ENCODE measurements at places on chromosomes 6 and 20.
A peak's percentile ranks its signal among the peaks of the same experiment; 100 is the strongest.

- peak; percentile 64 for DNase-seq
Measured at GRCh38 chr6:159416891-159417560, 247.8 kb downstream of the FNDC1 start.

GRCh38 chr6:116866281-116866871, 10.7 kb upstream of the RFX6 start:
- no peak for DNase-seq

GRCh38 chr20:32920530-32921298, 62.0 kb downstream of the EFCAB8 start:
- no peak for DNase-seq

DNA sequence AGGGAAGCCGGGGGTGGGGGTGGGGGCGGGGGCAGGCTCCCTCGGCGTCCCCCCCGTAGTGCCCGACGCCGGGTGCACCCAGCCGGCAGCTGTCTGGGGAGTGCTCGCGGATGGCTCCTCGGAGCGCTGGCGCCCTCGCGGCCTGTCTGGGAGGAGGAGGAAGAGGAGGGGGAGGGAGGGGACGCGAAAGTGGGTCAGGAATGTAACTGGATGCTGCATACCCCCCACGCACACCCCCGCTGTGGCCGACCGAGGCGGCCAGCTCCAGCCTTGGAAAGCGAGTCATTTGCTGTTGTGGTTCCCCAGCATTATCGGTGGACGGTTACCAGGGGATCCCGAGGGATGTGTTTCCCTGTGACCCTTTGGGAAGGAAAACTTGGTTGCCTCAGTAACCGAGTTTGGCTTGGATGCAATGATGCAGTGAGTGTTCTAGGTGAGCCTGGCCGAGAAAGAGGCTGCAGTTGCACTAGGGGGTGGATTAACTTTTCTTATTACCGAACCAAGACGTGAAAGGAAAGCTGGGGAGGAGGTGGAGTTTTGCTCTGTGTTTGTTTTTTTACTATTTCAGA, 55.2 kb upstream of the RREB1 start:
- peak; percentile 76 for DNase-seq

GRCh38 chr20:9460518-9460917, 53.9 kb upstream of the LAMP5 start:
- no peak for DNase-seq

GRCh38 chr6:114747995-114748625, 405.3 kb upstream of the HS3ST5 start:
- peak; percentile 51 for DNase-seq

- no peak for DNase-seq
Measured at GRCh38 chr6:69294407-69294806, 502.4 kb downstream of the LMBRD1 start.

DNA sequence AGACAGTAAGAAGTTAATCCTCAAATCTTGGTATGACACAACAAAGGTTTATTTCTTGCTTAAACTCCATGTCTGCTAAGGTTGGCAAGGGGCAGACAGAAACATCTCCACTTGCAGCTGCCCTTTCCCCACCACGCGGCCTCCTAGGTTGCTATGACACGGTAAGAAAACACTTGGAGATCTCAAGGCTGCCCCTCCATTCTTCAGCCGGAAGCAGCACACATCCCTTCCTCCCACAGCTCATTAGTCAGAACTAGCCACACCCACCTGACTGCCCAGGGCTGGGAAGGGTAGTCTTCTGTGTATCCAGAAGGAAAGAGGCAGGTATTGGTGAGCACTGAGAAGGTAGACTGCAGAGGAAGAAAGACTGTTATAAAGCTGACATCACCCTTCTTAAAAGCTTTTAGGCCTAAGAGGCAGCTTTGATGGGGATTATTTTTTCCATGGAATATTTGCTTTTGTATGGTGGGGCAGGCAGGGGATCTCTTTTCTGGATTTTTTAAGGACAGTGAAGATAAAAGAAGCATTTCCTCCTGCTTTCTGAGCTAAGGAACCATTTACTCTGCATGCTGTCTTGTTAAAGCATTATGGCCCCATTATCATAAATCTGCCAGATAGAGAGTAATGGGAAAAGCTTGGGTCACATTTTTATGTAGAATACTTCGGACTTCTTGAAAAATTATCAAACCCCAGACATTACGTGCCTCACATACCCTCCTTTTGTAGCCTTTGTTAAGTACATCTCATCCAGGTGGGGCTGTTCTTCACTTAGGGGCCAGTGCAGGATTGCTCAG, 41.6 kb downstream of the MRAP2 start:
- DNase-seq: peak; percentile 33

DNA sequence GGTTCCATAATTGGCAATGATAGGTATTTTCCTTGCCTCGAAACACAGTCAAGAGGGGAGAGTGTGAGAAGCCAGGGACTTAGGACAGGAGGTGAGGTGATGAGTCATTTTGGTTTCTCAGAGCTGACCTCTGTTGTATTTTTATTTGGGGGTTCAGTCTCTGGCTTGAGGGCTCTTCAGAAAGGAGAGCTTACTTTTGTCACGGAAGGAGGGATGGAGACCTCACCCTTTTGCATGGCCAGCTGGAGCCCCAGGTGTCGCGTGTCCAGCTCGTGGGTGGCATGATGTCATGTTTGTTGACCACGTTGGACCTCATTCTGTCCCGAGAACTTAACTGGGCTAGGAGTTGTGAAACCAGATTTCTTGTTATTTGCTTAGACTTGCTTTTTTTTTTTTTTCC, 293.9 kb downstream of the QKI start:
- no peak for DNase-seq

- no peak for DNase-seq
Measured at GRCh38 chr20:4183361-4183760, 168.0 kb upstream of the RNF24 start.

- no peak for DNase-seq
Measured at GRCh38 chr20:9160757-9161156, 91.9 kb downstream of the PLCB4 start.

DNA sequence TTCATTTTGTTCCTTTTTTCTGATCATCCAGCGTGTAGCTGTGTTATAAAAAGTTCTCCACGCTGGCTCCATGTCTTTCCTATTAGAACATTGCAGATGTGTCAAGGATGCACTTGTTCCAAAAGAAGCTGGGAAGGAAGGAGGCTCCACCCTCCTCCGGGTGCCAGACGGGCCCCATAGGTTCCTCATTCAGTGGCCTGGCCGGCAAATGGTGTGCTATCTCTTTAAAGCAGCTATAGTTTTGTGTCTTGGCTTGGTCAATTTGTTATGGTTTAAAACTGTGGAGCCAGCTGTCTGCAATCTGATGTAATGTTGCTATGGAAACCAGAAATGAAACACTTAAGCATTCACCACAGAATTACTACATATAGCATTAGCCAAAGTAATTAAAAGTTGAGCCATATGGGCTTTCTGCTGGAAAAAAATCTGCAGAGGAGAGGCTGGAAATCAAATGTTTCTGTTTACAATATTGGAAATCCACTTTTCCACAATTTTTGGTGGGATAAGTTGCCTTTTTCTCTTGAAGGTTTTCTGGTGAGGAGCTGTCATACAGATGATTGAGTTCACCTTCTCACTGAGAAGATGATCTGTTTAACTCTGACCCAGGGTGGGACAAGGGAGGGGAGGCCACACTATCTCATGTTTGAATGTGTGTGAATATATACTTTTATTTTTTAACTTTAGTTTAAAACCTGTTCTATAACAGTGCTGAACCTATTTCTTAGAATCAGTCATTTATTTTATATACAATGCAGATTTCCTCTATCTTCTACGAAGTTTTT, 167.4 kb downstream of the SASH1 start:
- DNase-seq: peak; percentile 96

DNA sequence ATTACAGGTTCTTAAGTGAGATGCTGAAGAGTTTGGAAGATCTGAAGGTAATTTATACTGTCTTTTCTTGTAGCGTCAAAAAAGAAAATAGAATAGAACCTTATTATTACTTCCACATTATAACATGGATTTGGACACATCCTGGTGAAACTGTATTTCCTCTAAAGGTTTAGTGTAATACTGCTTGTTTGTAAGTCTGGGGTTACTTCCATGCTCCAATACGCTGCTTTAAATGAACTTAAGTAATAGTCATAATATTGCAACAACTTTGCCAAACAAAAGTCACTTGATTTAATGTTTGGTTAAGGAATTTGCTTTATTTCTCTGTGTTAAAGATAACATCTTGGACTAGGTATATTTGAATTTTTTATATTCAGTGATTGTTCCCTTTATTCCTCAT, 11.5 kb upstream of the SNRNP48 start:
- no peak for DNase-seq

- no peak for DNase-seq
Measured at GRCh38 chr6:6610031-6610591, 21.6 kb downstream of the LY86 start.

- DNase-seq: no peak
Measured at GRCh38 chr20:62401331-62401779, 5.7 kb downstream of the CABLES2 start.
